ENCODE measurements at places on chromosomes 13 and 19. TPM values are rescaled to one million over a fixed set of nuclear protein-coding genes. Genes with fewer than 3 reads are reported as not detected.
A peak's percentile ranks its signal among the peaks of the same experiment; 100 is the strongest.

- H3K4me3 ChIP-seq: no peak overlapping the region
- no peak for DNase-seq
- no peak overlapping the region for H3K27ac ChIP-seq
- H3K36me3 ChIP-seq: no peaks in the 10 kb centered on the region
These were observed 126.9 kb upstream of the SLC7A1 start for GRCh38 chr13:29722415-29722814.

DNA sequence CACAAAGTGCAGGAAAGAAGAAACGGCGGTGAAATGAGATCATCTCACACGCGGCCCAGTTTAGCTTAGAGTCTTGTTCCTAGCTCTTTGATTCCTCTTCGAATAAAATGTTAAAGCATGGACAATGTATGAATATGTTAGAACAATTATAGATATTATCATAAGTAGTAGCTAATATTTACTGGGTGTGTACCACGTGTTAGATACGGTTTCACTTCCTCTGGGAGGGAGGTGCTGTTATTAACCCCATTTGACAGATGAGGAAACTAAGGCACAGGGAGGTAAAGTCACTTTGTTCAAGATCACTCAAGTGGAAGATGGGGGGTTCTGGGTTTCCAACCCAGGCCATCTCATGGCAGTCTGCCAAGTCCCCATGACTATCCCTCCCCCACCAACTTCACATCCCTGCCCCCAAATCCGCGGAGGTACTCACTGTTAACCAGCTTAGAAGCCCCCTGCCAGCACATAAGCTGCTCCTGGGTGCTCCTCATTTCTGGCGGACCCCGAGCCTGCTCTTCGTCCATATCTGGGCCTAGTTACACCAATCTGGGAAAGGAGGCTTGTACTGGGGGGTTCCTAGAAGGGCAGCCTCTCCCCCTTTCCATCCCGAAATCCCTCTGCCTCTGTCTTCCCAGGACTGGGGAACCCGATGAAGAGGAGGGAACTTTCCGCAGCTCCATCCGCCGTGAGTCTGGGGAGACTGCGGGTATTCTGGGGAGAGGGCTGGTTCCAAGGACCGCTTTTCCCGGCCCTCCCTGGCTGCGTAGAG is 1.0 kb upstream of the FXYD7 start:
- peaks cover 30% of the 10 kb centered on the region for H3K4me1 ChIP-seq
- H3K27ac ChIP-seq: no peak overlapping the region
- DNase-seq: no peak
- no peaks in the 10 kb centered on the region for H3K27me3 ChIP-seq
- H3K4me3 ChIP-seq: peak overlapping the region; percentile 71

Gene FGF22
- 0.14 TPM for total RNA-seq

DNA sequence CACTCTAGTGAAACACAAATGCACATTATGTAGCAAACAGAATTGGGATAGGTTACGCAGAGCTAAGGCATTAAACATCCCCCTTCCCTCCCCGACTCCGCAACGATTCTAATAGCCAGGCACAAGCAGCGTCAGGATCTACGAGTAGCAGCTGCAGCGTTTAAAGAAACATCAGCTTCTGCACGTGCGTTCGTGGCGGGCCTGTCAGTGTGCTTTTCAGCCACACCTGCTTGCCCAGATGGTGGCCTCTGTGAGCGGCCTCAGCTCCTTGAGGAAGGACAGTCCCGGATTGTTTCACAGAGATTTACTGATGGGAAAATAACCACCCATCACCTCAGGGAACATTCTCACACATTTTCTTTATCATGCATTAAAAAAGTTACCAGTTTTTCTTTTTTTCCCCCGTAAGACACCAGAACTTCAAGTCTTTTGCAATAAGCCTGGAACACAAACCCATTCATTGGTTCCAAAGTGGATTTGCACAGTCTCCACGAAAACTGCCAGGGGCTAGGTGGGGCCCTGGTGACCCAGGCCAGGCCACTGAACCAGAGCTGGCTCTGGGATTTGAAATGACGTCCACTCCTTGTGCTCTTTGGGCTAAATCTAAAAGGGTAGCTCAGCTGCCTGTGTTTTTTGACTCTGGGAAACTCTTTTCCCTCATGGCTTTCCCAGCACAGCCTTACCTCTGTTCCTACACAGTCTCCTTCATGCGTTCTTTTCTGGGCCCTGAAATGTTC is 325.5 kb downstream of the KCNRG start:
- H3K27me3 ChIP-seq: no peaks in the 10 kb centered on the region
- peaks cover 3% of the 10 kb centered on the region for H3K4me1 ChIP-seq
- DNase-seq: no peak
- H3K36me3 ChIP-seq: no peaks in the 10 kb centered on the region
- no peak overlapping the region for H3K4me3 ChIP-seq
- no peak overlapping the region for H3K27ac ChIP-seq

DNA sequence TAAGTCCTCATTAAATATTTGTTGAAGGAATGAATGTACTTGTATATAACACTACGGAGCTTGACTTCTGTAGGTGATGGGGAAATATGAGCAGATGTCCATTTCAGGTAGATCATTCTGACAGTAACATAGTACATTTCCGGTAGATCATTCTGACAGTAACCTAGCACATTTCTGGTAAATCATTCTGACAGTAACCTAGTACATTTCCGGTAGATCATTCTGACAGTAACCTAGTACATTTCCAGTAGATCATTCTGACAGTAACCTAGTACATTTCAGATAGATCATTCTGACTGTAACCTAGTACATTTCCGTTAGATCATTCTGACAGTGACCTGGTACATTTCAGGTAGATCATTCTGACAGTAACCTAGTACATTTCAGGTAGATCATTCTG is 2.5 kb downstream of the PHF11 start:
- peaks cover 50% of the 10 kb centered on the region for H3K36me3 ChIP-seq
- H3K4me3 ChIP-seq: no peak overlapping the region
- DNase-seq: no peak
- no peaks in the 10 kb centered on the region for H3K27me3 ChIP-seq
- H3K4me1 ChIP-seq: peaks cover 57% of the 10 kb centered on the region

Gene SIAH3
- 0.07 TPM for total RNA-seq

- no peaks in the 10 kb centered on the region for H3K27me3 ChIP-seq
- no peak overlapping the region for H3K4me3 ChIP-seq
- H3K4me1 ChIP-seq: peaks cover 15% of the 10 kb centered on the region
- H3K36me3 ChIP-seq: no peaks in the 10 kb centered on the region
- DNase-seq: no peak
- H3K27ac ChIP-seq: no peak overlapping the region
These were observed 8.3 kb downstream of the LGI4 start for GRCh38 chr19:35126624-35126959.

DNA sequence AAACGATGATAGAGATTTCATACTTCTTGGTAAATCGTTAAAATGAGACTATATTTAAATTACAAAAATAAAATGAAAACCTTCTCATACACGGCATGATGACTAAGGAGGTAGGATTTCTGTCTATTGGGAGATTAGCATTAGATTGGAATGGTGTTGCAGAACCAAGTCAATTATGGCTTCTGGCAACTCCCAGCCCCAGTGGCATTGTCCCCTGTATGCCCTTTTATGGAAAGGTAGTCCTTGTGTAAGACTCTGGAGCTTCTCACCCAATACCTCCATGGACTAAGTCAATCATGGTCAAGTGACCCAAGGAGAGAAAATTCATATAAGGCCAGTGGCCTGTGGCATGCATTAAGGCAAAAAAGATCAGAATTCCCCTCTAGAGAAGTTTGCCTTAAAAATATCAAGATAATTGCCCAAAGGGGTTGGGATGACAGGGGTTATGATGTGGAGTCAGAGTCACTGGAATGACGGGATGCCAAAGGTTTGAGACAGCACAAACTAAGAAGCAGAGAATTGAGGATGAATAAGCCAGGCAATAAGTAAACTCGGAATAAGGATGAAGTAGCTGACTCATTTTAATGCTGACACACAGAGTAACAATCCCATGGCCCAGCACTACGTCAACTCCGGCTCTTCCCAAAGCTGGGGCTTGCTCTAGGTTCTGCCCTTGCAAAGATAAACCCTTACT is 57.8 kb upstream of the POSTN start:
- H3K36me3 ChIP-seq: no peaks in the 10 kb centered on the region
- DNase-seq: no peak
- no peaks in the 10 kb centered on the region for H3K27me3 ChIP-seq
- no peak overlapping the region for H3K27ac ChIP-seq
- H3K4me1 ChIP-seq: no peaks in the 10 kb centered on the region

DNA sequence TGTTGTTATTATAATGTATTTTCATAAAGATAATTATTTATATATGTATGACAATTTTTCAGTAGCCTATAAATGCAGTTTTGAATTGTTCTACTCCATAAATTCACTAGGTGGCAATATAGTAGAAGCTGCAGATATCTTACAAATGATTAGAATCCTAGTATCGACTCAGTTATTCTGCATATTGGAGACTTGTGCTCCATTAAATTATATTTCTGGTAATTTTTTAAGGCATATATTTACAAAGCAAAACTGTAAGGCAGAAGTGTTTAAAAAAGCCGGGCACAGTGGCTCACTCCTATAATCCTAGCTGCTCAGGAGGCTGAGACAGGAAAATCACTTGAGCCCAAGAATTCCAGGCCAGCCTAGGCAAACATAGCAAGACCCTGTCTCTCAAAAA is 58.7 kb downstream of the DPY19L3 start:
- DNase-seq: no peak
- H3K27me3 ChIP-seq: no peaks in the 10 kb centered on the region
- peaks cover 4% of the 10 kb centered on the region for H3K4me1 ChIP-seq
- no peaks in the 10 kb centered on the region for H3K36me3 ChIP-seq

DNA sequence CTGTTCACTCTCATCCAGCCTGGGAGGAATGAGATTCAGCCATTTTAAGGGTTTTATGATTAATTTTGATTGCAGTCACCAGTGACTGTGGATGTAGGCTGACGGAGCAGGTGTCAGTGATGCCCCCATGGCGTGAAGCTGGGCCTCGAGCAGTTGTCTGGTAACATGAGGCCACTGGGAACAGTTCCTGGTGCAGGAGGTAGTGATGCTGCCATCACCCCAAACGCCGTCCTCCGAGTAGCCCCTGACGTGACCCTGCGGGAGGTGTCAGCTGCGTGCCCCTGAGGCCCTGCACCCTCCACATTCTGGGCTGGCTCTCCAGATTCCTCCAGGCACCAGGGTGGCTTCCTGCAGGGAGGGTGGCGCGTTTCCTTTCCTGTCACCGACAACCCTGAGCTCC is 277.2 kb downstream of the TEX29 start:
- H3K4me3 ChIP-seq: no peak overlapping the region
- H3K27me3 ChIP-seq: peaks cover 7% of the 10 kb centered on the region
- H3K27ac ChIP-seq: no peak overlapping the region
- H3K4me1 ChIP-seq: no peaks in the 10 kb centered on the region

Gene SGTA
- 45.6 TPM for total RNA-seq

DNA sequence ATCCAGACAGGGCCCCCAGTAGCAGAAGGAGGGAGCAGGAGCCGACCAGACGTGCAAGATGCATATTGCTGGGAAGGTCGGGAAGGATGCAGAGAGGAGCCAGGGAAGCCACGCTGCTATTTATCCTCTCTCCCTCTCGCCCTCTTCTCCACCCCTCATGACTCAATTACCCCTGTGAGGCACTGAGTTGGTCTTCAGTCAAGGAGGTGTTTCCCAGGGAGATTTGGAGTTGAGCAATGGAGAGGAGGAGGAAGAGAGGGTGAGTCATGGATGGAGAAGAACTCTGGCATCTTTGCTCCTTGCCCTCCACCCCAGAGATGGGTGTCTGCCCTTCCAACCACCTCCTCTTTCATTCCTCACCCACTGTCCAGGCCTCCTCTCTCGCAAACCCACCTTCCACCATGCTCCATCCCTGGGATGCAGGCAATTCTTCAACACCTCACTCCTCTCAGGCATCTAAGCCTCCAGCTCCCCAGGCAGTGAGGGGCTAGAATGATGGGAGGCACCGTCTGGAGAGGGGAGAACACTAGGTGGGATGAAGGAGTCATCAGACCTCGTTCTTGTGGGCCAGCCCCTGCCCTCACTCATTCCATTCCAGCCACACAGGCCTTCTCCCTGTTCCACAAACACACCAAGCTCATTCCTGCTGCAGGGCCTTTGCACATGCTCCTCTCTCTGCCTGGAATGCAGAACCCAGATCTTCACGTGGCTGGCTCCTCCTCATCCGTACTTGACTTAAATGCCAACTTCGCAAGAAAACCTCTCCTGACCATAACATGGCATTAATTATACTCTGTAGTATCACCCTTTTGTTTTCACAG is at the start of gene SBSN:
Gene SBSN, minus strand, starts transcription at position 94 of the 821 bp plus-strand sequence. Its CDS starts 30 bp downstream, at position 64.
- no peaks in the 10 kb centered on the region for H3K36me3 ChIP-seq
- H3K27me3 ChIP-seq: peaks cover 47% of the 10 kb centered on the region
- peaks cover 6% of the 10 kb centered on the region for H3K4me1 ChIP-seq
- H3K27ac ChIP-seq: no peak within 1 kb of the TSS
- no peak for DNase-seq
- no peak within 1 kb of the TSS for H3K4me3 ChIP-seq

DNA sequence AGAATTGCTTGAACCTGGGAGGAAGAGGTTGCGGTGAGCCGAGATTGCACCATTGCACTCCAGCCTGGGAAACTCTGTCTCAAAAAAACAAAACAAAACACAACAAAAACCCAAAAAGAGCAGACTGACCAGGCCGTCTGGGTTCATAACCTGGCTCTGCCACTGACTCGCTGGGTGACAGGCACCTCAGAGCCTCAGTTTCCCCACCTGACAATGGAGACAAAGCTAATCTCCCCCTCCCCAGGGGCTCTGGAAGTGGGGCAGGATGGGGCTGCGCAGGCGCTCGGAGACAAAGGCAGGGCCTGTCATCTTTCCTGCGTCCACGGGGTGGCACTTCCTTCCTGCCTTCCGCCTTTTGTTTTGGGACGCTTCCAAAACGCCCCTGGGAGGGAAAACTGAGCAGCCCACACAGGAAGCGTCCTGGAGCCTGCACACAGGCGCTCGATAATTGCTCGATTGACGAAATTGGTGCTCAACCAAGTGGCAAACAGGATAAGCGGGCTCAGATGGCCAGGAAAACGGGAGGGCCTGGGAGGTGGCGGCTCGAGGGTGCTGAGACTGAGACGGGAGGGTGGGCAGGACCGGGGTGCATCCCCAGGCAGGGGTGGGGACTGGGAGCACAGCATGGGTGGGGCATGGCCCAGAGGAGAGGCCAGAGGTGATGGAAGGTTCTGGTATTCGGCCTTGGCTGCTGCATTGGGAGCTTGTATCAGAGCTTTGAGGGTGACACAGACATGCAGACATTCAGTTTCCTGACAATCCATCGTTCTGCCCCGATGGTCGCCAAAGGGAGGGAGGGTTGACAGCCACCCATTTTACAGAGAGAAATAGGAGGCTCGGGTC is 17.8 kb downstream of the SPC24 start:
- no peaks in the 10 kb centered on the region for H3K27me3 ChIP-seq
- DNase-seq: peak; percentile 71
- peaks cover 6% of the 10 kb centered on the region for H3K36me3 ChIP-seq
- H3K27ac ChIP-seq: peak overlapping the region; percentile 49

Gene SYDE1
- 0.31 TPM for total RNA-seq

Gene IRGC
- total RNA-seq: not detected

DNA sequence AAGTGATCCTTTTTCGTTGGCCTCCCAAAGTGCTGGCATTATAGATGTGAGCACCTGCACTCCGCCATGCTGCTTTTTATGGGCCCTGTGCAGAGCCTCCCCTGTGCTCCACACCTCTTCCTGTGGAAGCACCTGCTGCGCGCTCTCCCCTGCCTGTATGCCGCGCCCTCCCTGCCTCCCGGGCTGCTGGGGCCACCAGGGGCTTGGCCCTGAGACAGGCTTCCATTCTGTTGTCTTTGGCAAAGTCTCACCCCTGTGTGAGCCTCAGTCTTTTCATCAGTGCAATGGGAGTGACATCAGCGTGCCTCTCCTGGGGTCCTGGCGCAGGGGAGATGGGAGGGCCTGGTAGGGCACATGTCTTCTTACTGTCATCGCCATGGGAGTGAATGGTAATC is 1.3 kb downstream of the FAM174C start:
- peaks cover 44% of the 10 kb centered on the region for H3K4me1 ChIP-seq
- peak overlapping the region; percentile 95 for H3K27ac ChIP-seq
- H3K36me3 ChIP-seq: peaks cover 42% of the 10 kb centered on the region

Gene SPRED3
- 6.0 TPM for total RNA-seq

All from activated CD4-positive, alpha-beta memory T cell treated with anti-CD3 and anti-CD28 coated beads for 36 hours (primary cell).